Upper lobe of left lung (tissue), 6 donors: ENCODE measurements at places on chromosomes 4 and X. TPM values are rescaled to one million over a fixed set of nuclear protein-coding genes. Genes with fewer than 3 reads are reported as not detected.

- no peak overlapping the region for H3K4me3 ChIP-seq
- DNase-seq, result no peak
- no peaks in the 10 kb centered on the region for H3K4me1 ChIP-seq
- H3K36me3 ChIP-seq, result no peaks in the 10 kb centered on the region
- H3K27me3 ChIP-seq, result no peaks in the 10 kb centered on the region
Observed at GRCh38 chrX:106955004-106955772, 35.0 kb downstream of the CLDN2 start.

DNA sequence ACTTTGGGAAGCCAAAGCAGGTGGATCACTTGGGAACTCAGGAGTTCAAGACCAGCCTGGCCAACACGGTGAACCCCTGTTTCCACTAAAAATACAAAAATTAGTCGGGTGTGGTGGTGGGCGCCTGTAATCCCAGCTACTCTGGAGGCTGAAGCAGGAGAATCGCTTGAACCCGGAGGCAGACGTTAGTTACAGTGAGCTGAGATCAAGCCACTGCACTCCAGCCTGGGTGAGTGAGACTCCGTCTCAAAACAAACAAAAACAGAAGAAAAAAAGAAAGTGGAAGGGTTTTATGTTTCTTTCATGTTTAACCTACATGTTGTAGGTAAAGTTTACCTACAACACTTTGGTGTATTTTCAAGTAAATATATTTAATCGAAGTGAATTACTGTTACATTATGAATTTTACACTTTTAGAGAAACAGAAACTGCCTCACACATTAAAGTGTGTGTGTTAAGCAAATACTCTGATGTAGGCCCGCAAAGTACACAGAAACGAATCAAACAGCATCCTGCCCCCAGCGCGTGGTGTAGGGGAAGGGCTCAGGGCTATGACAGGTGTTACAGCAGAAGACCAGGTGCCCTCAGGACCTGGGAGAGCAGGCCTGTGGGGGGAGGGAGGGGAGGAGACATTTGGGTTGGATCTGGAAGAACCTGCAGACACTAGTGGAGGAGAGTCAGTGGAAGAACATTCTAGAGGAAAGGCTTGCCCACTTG lies 39.0 kb downstream of the PTTG2 start:
- no peak for DNase-seq
- H3K4me1 ChIP-seq, result peaks cover 17% of the 10 kb centered on the region
- no peak overlapping the region for H3K4me3 ChIP-seq

DNA sequence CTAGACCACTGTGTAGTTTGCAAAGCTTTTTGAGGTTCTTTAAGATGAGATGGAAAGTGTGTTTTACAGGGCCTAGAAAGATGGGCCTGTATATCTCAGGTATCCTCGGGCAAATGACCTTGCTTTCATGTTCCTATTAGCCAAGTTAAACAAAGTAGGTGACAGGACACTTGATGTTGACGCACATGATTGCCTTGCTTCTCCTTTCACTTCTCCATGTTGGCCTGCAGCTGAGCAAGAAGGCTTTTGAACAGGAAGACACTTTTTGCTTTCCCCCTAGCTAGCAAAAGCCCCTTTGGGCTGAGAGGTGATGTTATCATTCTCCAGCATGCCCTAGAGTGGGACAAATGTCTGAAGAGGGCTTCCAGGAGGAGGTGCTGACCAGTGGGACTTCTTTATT lies 202.1 kb downstream of the GPC3 start:
- no peak overlapping the region for H3K27ac ChIP-seq
- no peaks in the 10 kb centered on the region for H3K36me3 ChIP-seq

GRCh38 chr4:150379454-150379853 lies 202.5 kb upstream of the MAB21L2 start:
- no peaks in the 10 kb centered on the region for H3K4me1 ChIP-seq
- no peaks in the 10 kb centered on the region for H3K36me3 ChIP-seq
- no peak overlapping the region for H3K4me3 ChIP-seq
- no peak overlapping the region for H3K27ac ChIP-seq
- H3K27me3 ChIP-seq, result no peaks in the 10 kb centered on the region

- H3K36me3 ChIP-seq, result no peaks in the 10 kb centered on the region
- H3K27me3 ChIP-seq, result no peaks in the 10 kb centered on the region
- no peaks in the 10 kb centered on the region for H3K4me1 ChIP-seq
- no peak for DNase-seq
- no peak overlapping the region for H3K4me3 ChIP-seq
Observed at GRCh38 chrX:19548279-19548678, 33.0 kb upstream of the MAP3K15 start.

DNA sequence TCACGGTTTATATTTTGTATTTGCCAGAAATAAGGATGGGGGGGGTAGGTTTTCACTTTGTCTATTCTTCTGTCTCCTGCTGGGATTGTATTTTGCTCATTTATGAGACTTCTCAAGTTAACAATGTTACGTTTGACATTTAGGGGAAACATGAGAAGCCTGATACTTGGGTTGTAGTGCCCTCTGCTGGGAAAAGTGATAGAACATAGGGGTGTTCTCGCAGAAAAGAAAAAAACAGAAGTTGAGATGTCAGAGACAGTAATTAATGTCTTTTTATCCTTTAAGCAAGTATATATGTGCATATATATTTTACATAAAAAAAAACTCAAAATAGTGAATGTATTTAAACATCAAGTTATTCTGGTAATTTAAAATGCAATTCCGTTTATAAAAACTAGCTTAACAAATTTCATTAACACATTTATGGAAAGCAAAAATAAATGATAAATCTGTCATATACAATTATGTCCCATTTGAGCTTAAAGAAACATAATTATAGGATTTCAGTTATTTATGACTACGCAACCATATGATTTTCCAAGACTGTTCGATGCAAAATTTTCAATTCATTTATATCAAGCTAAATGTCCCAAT lies 46.0 kb upstream of the TMPRSS11F start:
- H3K4me1 ChIP-seq, result no peaks in the 10 kb centered on the region
- no peak overlapping the region for H3K27ac ChIP-seq
- DNase-seq, result no peak
- no peak overlapping the region for H3K4me3 ChIP-seq

GRCh38 chr4:81405900-81406401 lies 65.8 kb downstream of the RASGEF1B start:
- no peaks in the 10 kb centered on the region for H3K36me3 ChIP-seq
- H3K4me1 ChIP-seq, result peaks cover 10% of the 10 kb centered on the region
- H3K27me3 ChIP-seq, result no peaks in the 10 kb centered on the region
- H3K4me3 ChIP-seq, result no peak overlapping the region
- no peak for DNase-seq
- H3K27ac ChIP-seq, result no peak overlapping the region

DNA sequence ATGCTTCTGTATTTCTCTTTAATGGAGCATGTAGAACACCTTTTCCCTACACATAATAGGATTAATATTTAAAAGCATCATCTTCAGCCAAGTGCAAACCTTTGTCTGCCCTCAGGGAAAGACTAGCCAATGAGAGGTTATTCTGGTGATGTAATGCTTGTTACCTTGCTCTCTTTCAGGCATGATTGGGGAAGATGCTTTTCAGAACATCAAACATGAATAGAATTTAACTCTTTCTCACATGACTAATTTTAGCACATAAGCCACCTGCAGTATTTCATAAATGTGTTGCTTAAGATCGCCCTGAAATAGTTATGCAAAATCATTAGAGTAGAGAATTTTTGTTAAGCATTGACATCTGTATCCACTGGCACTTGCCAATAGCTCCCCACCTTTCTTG lies 10.7 kb upstream of the EPGN start:
- no peaks in the 10 kb centered on the region for H3K36me3 ChIP-seq
- H3K4me3 ChIP-seq, result no peak overlapping the region
- H3K27me3 ChIP-seq, result no peaks in the 10 kb centered on the region

DNA sequence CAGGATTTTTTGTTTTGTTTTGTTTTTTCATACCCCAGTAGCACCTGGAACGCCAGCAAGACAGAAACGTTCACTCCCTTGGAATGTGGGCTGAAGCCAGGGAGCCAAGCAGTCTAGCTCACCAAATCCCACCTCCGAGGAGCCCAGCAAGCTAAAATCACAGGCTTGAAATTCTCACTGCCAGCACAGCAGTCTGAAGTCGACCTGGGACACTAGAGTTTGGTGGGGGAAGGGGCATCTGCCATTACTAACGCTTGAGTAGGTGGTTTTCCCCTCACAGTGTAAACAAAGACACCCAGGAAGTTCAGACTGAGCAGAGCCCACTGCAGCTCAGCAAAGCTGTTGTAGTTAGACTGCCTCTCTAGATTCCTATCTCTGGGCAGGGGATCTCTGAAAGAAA lies 99.6 kb upstream of the FGF16 start:
- H3K27me3 ChIP-seq, result no peaks in the 10 kb centered on the region
- H3K4me1 ChIP-seq, result no peaks in the 10 kb centered on the region
- no peak overlapping the region for H3K27ac ChIP-seq

Gene TCEAL2
- total RNA-seq, result 3.2 TPM

Gene ADH4
- total RNA-seq, result 0.22 TPM

Gene RTL5
- total RNA-seq, result 5.1 TPM

Gene OCRL
- 11.8 TPM for total RNA-seq

Gene GUCY1B1
- 8.1 TPM for total RNA-seq
